NCI-H345 (cell line): ENCODE measurements at places on chromosomes 12 and 14.
A peak's percentile ranks its signal among the peaks of the same experiment; 100 is the strongest.

- no peak for DNase-seq
Observed at GRCh38 chr12:30975581-30975980, 49.0 kb downstream of the TSPAN11 start.

GRCh38 chr12:109951136-109951535, 45.0 kb downstream of the GIT2 start:
- DNase-seq, result no peak

GRCh38 chr14:79831195-79831892, 380.0 kb downstream of the DIO2 start:
- DNase-seq, result no peak

DNA sequence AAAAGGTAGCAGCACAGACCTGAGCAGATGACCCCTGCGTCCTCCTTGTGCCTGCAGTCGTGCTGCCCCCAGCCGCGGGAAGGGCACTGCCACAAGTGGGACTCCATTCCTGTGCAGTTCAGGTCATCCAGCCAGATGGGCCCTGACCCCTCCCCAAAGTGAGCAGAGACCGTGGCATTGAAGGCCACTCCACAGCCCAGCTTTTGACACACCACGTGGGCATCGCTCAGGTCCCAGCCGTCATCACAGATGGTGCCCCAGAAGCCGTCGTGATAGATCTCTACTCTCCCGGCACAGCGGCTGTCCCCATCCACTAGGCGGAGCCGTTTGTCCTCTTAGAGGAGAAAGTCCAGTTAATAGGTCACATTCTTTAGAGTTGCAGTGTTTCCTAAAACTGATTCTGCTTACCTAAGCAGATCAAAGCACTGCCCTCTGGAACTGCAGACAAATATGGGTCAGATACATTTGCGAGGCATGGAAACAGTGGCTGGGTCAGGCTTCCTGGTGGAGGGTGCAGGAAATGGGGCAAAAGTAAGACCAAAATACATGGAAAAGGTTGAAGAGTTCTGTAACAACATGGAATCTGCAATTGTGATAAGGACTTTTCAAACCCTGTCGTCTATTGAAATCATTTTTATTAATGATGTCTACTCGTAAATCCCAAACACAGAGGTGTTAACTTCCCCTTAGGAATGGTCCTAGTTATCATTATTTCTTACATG, 69.4 kb downstream of the CD163L1 start:
- no peak for DNase-seq

- no peak for DNase-seq
Observed at GRCh38 chr14:75905147-75905904, 76.5 kb downstream of the TGFB3 start.

- DNase-seq, result no peak
Observed at GRCh38 chr12:97754306-97754705, 291.7 kb downstream of the RMST start.

DNA sequence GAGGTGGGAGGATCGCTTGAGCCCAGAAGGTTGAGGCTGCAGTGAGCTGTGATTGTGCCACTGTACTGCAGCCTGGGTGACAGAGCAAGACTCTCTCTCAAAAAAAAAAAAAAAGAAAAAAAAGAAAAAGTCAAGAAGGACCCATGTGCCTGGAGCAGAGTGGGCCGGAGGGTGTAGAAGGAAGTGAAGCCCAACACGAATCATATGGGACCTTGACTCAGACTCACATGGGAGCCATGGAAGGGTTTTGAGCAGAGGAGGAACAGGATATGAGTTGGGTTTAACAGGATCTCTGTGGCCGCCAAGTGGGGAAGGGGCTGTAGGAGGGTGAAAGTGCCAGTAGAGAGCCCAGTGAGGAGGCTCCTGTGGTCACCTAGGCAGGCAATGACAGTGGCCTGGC, 165.4 kb downstream of the PHETA1 start:
- DNase-seq, result no peak

GRCh38 chr14:21202463-21203358, 46.8 kb upstream of the OR5AU1 start:
- no peak for DNase-seq

- no peak for DNase-seq
Observed at GRCh38 chr14:105738638-105739037, 212.3 kb downstream of the TMEM121 start.

DNA sequence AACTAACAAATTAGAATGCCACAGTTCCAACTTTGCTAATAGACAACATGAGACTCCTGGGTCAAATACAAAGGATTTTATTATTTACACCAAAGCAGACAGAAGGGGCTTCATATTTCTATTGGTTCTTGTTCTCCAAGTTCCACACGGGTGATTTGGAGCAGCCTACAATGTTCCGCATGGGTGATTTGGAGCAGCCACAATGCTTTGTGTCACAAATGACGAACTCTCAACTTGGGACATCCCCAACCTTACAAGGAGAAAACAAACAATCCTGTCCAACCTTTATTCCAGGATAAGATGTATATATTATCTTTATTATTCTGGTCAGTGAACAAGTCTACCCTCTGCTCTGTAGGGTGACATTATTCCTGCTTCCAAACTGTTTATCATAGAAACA, 694.3 kb upstream of the MGAT4C start:
- DNase-seq, result peak; percentile 55

DNA sequence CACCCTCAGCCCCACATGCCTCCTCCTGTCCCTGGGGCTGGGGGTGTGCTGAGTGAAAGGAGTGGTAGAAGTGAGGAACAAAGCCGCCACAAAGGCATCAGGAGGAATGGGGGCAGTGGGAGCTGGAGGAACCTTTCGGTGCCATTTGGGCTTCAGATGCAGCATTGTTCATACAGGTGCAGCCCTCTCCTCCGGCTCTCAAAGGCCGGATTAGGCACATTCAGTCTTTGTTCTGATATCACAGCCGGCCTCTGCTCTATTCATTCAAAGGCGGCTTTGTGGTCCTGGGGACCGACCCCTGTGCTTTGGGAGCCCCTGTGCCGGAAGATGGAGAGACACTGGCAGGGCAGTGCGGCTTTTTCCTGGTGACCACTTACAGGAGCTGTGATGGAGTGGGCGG, 53.2 kb downstream of the SMOC1 start:
- no peak for DNase-seq

GRCh38 chr14:77488558-77488957, 10.1 kb downstream of the ISM2 start:
- DNase-seq, result no peak

GRCh38 chr12:123059500-123059899, 79.0 kb downstream of the ARL6IP4 start:
- peak; percentile 28 for DNase-seq

DNA sequence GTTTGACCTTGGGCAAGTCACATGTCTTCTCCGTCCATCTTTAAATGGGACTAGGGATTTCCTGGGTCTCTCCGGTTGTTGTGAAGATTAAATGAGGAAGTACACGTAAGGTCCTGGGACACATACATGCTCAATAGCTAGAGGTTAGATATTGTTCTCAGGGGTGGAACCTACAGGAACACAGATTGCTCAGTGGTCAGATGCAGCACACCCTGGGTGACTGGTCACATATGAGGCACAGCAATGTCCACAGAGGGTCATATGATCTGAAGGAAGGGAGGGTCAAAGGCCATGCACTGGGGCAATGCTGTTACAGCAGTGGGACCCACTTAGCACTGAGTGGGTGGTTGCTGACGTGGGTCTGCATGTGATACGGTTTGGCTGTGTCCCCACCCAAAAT, 11.4 kb upstream of the SLC8B1 start:
- DNase-seq, result no peak

DNA sequence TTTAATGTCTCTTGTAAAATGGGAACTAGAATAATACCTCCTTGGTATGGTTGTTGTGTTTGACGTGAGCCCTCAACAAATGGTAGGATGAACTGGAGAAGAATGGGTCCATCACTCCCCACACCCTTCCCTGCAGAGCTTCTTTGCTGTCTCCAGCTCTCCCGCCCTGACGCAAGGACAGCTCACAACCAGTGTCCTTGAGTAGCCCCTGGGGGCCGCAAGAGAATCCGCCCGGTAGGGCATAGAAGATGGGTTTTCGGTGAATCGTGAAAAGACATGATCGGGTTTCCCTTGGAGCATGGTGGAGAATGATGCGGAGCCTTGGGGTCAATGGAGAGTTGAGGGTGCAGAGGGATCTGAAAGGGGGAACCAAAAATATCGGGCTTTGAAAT, 6.1 kb upstream of the PAX9 start:
- DNase-seq, result no peak

- no peak for DNase-seq
Observed at GRCh38 chr12:30613119-30613830, 82.4 kb downstream of the IPO8 start.

- no peak for DNase-seq
Observed at GRCh38 chr12:100593490-100593889, 20.0 kb downstream of the GAS2L3 start.

DNA sequence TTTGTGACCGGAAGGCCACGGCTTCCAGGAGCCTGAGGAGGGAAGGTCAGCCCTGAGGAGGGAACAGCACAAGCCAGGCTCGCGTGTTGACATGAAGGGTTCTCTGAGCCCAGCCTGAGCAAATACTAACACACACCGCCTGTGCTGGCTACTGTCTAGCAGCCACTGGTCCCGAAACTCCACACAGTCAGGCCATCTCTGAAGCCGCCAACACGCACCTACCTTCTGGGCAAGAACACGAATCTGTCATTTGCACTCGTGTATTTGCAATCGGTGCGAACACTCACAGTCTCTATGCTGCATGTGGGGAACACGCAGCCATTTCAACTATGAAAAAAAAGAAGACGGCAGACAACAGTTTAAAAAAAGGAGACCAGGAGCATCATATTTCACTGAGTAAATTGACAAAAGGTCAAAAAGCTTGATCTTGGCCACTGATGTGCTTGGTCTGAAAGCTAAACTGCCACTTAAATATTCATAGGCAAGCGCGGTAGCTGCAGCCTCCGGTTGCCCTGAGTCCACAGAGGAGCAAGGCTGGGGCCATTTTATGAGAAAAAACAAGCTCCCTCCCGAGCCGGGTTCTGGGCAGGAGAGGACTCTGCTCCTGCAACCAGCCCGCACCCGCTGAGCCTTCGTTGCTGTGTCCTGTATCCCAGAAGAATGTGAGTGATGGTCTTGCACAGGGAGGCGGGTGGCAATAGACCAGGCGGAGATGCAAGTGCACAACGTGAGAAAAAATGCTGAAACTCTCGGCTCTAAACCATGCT, 57.8 kb downstream of the RIMBP2 start:
- DNase-seq, result no peak

GRCh38 chr14:53766106-53766505, 190.5 kb downstream of the BMP4 start:
- DNase-seq, result no peak

GRCh38 chr12:78568321-78569020, 296.1 kb upstream of the SYT1 start:
- DNase-seq, result no peak

DNA sequence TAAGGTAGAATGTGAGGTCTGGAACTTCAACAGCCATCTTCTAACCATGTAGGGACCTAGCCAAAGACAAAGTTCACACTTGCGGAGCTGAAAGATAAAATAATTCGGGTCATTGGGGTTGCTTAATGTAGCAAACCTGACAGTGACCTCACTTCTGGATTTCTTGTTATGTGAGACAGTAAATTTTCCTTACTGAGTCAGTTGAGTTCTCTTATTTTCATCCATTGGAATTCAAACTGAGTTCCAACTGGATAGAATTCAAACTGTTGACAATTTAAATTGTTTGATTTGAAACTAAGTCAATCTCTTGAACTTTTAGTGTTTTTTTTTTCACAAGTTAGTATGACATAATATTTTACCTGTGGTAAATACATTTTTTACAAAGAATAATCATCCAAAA, 406.5 kb downstream of the ADAMTS20 start:
- DNase-seq, result no peak

- no peak for DNase-seq
Observed at GRCh38 chr14:49966971-49967630, 74.2 kb downstream of the ARF6 start.

- DNase-seq, result no peak
Observed at GRCh38 chr12:46608431-46609272, 217.1 kb downstream of the SLC38A4 start.

DNA sequence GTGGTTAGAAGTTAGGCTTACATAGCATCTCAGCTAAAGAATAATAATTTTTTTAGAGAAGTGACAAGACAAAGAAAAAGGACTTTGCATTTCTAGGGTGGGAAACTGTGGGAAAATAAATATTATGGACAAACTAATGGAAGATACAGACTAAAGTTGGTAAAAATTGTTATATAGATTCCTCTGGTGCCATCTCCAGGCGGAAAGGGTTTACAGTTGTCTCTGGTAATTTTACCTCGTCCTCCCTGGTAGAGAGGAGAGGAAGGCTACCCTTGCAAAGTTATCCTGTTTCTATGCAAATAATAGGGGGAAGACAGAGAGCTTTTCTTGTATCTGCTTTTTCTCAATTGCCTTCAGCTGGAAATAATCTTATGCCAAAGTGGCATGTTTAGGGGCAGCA, 5.2 kb downstream of the OR11G2 start:
- DNase-seq, result no peak

GRCh38 chr12:94832780-94833681, 170.5 kb downstream of the NDUFA12 start:
- peak; percentile 25 for DNase-seq

- no peak for DNase-seq
Observed at GRCh38 chr12:46580445-46580844, 207.9 kb upstream of the SLC38A2 start.

GRCh38 chr12:100720016-100720654, 74.4 kb upstream of the ANO4 start:
- DNase-seq, result no peak

GRCh38 chr14:66638689-66639088, 130.7 kb downstream of the GPHN start:
- no peak for DNase-seq

GRCh38 chr12:108773798-108774788, 42.8 kb upstream of the CORO1C start:
- DNase-seq, result peak; percentile 61

- no peak for DNase-seq
Observed at GRCh38 chr12:56808954-56809353, 45.8 kb downstream of the HSD17B6 start.

DNA sequence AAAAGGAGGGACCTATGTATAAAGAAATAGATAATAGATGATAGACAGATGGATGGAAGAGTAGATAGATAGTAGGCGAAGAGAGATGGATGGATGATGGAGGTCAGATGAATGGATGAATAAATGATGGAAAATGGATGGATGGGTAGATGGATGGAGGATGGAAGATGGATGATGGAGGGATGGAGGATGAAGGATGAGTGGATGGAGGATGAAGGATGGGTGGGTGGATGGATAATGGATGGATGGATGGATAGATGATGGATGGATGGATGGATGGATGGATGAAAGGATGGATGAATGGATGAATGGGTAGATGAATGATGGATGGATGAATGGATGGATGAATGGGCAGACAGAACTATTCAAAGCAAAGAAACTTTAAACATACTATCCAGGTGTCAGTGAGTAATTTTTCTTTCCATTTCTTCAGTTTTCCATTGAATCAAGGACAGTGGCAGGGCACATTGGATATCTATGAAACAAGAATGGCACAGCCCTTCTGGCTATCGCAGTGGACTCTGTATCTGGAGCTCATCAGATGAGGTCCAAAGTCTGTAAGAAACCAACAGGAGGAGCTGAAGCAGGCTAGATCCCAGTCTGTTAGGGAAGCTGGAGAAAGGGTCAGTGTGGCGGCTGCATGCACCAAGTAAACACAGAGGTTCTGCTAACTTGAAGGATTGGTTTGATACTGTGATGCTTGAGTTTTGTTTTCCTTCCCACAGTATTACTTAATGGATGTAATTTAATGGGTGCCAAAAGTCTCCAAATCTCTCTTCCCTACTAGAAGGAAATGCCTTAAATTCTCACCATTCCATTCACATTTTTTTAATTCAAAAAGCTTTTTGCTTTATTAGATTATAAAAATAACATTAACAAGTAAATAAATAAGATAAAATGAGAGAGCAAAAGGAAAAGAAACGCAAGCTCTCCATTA, 18.1 kb upstream of the MED13L start:
- DNase-seq, result no peak
